ENCODE measurements at places on chromosomes 12 and 14. TPM values are rescaled to one million over a fixed set of nuclear protein-coding genes. Genes with fewer than 3 reads are reported as not detected.

Gene AMN1
- 32.6 TPM for total RNA-seq

Gene ACVRL1
- not detected for total RNA-seq

Gene LHX5
- total RNA-seq = not detected

Gene KICS2
- total RNA-seq = 18.7 TPM

Gene CLEC4A
- 1.6 TPM for total RNA-seq

Gene C12orf60
- total RNA-seq = 1.4 TPM

Gene SLC5A8
- total RNA-seq = not detected

Gene KLRK1
- total RNA-seq = 0.84 TPM

Gene OLR1
- total RNA-seq = not detected

Gene GYS2
- total RNA-seq = 0.10 TPM

Gene OVCH1
- not detected for total RNA-seq

GRCh38 chr14:61899497-61899896, 137.3 kb downstream of the SNAPC1 start:
- no peaks in the 10 kb centered on the region for H3K27me3 ChIP-seq
- no peak for DNase-seq
- peaks cover 3% of the 10 kb centered on the region for H3K4me1 ChIP-seq
- H3K27ac ChIP-seq = no peak overlapping the region
- no peak overlapping the region for H3K4me3 ChIP-seq

DNA sequence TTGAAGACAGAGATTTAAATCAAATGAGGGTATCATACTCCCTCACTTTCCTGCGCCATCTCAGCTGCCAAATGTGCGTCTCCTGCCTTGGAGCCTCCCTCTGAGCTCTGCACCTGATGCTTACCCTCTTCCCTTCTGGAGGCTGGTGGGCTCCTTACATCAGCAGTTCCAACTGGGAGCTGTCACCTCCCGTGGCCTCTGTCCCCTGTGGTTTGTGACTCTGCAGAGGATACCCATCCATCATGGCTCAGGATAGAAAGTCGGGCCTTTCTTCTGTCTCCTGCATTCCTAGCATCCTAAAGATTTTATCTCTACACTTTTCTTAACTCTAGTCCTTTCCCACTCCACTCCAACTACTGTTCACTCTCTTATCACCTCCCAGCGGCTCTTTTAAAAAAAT, 570.6 kb downstream of the BCL11B start:
- H3K4me3 ChIP-seq = no peak overlapping the region
- H3K4me1 ChIP-seq = no peaks in the 10 kb centered on the region
- DNase-seq = no peak
- no peaks in the 10 kb centered on the region for H3K36me3 ChIP-seq

DNA sequence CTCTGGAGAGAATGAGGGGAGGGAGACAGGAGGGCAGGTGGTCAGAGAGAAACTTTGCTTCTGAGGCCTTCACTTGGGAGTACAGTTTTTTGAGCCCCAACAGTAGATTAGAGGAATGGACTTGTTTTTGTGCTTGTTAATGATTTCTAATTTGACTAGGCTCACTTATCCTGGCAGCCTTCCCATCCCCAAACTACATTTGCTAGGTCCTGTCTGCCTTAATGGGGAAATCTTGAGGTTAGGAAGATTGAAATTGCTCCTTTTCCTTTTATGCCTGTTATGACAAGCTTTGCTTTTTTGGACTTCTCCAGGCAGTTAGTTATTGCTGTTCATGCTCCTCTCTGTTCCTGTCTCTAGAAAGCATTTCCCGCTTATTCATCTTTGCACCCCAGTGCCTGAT, 37.7 kb downstream of the SYNE2 start:
- no peak overlapping the region for H3K27ac ChIP-seq
- DNase-seq = no peak
- H3K4me1 ChIP-seq = no peaks in the 10 kb centered on the region
- no peaks in the 10 kb centered on the region for H3K36me3 ChIP-seq

- H3K27me3 ChIP-seq = no peaks in the 10 kb centered on the region
- H3K36me3 ChIP-seq = no peaks in the 10 kb centered on the region
- no peak overlapping the region for H3K27ac ChIP-seq
- no peak for DNase-seq
- no peaks in the 10 kb centered on the region for H3K4me1 ChIP-seq
- no peak overlapping the region for H3K4me3 ChIP-seq
Observed at GRCh38 chr12:127429551-127430285, 837.3 kb upstream of the TMEM132C start.

DNA sequence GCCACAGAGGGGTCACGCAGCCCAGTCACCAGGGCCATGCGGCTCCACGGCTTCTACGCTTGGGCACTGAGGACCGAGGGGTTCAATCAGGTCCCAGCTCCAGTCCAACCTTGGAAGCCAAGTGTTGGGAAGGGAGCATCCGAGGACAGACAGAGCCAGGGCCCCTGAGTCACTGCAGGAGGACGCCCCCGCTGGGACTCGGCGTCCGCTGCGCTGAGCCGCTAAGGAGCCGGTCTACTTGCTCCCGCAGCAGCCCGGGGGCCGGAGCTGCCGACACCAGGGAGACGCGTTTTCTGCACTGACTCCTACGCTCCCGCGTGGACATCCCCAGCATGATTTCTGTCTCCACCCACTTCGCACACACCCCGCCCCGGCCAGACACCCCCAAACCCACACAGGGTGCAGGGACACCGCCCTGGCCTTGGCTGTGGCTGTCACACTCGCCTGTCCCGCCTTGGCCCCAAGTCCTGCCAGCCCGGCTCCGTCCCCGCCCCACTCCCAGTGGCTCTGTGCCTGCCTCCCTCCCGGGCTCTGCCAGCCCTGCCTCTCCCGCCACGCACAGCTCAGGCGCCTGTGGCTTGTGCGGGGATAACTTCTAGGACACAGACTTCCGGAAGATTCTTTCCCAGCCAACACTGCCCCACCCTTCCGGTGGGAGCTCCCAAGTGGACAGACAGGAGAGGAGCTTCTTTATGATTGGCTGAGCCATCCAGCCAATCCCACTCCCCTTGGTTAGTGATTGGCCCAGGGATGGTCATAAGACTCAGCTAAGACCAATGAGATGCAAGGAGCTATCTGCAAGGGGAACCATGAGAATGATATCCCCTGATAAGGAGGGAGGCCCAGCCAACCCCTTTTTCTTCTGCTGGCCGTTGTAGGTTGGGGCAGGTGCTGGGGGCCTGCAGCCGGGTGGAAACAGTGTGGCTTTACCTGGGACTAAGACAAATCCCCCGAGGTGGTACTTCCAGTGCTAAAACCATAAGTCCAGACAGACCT, 118.9 kb upstream of the SFSWAP start:
- DNase-seq = no peak
- H3K27me3 ChIP-seq = no peaks in the 10 kb centered on the region
- no peaks in the 10 kb centered on the region for H3K36me3 ChIP-seq
- H3K27ac ChIP-seq = no peak overlapping the region
- no peak overlapping the region for H3K4me3 ChIP-seq

- no peaks in the 10 kb centered on the region for H3K27me3 ChIP-seq
- no peaks in the 10 kb centered on the region for H3K36me3 ChIP-seq
- no peak for DNase-seq
Observed at GRCh38 chr12:110903511-110903910, 16.9 kb downstream of the MYL2 start.

DNA sequence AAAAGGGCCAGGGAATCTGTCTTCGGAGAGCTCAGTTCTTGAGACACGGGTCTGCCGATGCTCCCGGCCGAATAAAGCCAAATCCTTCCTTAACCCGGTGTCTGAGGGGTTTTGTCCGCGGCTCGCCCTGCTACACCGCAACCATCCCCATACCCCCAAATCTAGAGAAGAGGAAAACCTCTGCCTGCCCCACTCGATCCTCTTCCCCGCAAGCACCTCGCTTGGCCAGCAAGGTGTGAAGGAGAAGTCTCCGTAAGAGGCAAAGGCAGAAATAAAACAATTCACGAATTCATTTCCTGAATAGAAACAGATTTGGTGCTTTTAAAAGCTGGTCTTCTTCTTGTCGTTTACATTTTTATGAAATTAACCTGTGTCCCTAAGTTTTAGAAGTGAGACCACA, 67.3 kb upstream of the GALNT9 start:
- H3K27ac ChIP-seq = no peak overlapping the region
- no peaks in the 10 kb centered on the region for H3K27me3 ChIP-seq
- no peaks in the 10 kb centered on the region for H3K36me3 ChIP-seq
- no peak overlapping the region for H3K4me3 ChIP-seq
- no peak for DNase-seq

- H3K36me3 ChIP-seq = no peaks in the 10 kb centered on the region
- H3K27me3 ChIP-seq = no peaks in the 10 kb centered on the region
Observed at GRCh38 chr12:57815177-57816000, 3.1 kb downstream of the AVIL start.

DNA sequence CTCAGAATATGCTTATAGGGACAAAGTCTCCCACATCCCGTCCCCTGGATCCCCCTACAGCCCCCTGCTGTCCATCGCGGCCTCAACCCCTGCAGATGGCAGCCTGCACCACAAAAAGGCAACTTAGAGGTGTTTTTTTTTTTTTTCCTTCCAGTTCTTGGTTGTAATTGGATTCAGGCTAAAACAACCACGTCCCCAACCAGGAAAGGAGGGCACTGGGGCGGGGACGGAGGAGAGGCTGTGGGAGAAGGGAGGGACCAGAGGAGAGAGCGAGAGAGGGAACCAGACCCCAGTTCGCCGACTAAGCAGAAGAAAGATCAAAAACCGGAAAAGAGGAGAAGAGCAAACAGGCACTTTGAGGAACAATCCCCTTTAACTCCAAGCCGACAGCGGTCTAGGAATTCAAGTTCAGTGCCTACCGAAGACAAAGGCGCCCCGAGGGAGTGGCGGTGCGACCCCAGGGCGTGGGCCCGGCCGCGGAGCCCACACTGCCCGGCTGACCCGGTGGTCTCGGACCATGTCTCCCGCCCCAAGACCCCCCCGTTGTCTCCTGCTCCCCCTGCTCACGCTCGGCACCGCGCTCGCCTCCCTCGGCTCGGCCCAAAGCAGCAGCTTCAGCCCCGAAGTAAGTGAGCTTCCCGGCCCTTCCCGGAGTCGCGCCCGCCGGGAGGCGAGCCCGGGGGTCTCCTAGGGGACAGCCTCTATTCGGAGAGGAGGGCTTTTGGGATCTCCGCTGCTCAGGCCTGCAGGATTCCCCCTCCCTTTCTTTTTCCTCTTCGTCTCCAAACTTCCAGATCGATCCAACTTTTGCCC, at the start of gene MMP14:
Gene MMP14, plus strand, starts transcription at position 285 of the 813 bp plus-strand sequence. Its CDS starts 233 bp downstream, at position 518.
- DNase-seq = no peak
- H3K27ac ChIP-seq = no peak within 1 kb of the TSS
- peak within 1 kb of the TSS; percentile 62 for H3K4me3 ChIP-seq
- H3K36me3 ChIP-seq = peaks cover 32% of the 10 kb centered on the region
- peaks cover 22% of the 10 kb centered on the region for H3K4me1 ChIP-seq
- H3K27me3 ChIP-seq = no peaks in the 10 kb centered on the region

DNA sequence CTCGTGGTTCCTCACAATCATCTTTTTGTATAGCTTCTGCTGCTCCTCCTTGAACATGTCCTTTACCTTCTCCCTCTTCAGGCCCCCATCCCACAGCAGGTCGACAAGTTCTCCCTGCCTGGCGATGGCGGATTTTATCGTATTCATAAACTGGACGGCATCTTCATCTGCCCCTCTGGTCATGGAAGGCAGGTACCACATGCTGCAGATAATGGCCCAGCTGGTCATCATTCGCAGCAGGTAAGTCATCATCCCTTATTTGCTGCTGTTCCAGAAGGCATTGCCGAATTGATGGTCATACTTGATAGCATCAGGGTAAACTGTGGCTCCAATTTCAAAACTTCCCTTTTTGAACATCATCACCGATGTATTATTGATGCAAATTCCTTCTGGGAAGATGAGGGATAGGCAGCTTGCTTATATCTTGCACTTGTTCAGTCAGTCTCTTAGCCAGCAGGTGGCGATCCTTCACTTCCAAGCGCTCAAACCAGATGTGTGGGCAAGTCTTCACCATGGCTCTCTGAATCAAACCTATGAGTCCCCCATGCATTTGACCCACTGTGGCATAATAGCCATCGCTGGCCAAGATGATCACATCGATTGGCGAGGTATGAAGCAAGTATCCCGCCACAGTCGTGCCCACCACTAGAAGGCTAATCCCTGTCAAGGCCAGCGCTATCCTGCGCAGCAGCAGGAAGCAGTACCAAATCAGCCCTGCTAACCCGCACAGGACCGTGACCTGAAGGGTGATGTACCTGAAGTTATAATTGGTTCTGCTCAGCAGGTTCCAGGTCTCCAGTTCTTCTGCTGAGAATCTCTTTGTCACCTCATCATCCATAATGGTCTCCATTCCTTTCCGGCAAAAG, 381.5 kb upstream of the STXBP6 start:
- H3K36me3 ChIP-seq = no peaks in the 10 kb centered on the region
- no peaks in the 10 kb centered on the region for H3K4me1 ChIP-seq
- H3K27ac ChIP-seq = no peak overlapping the region
- H3K4me3 ChIP-seq = no peak overlapping the region

DNA sequence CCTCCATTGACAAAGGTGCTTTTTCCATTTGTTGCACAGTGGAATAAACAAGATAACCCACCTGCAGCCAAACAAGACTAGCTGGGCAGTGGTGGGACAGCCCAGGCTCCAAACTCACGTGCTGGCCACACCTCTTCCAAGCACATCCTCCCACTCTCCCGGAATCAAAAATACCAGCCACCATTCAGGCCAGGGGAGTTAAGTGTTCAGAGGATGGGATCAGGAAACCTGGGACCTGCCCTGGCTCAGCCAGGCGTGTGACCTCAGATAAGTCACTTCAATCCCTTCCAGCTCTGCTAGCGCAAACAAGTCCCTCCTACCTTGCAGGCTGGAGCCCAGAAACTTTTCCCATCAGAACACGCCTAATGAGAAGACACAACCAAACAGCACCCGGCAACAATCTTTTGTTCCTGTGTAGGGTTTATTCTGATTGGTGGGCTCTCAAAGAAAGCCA, 43.3 kb downstream of the ACTN1 start:
- no peak overlapping the region for H3K27ac ChIP-seq
- H3K4me3 ChIP-seq = no peak overlapping the region
- no peaks in the 10 kb centered on the region for H3K27me3 ChIP-seq
- DNase-seq = no peak

GRCh38 chr12:68403296-68403695, 71.1 kb upstream of the MDM1 start:
- H3K27ac ChIP-seq = no peak overlapping the region
- no peaks in the 10 kb centered on the region for H3K4me1 ChIP-seq
- no peak for DNase-seq

DNA sequence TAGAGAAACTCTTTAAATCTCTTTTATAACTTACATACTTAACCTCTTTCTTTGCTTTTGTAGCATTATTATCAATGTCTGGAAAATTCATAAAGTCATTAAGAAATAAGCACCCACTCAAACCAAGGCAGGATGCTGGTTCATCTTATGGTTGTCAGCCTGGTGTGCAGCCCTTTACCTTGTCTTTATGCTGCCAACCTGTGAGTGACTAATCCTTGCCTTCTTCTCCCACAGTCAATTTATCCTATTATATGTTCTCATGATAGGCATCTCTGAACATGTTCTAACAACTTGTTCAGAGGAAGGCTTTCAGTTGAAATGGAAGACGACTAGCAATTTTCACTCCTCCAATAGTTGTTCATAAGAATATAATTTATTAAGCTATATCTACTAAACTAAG, 186.9 kb upstream of the CAND1 start:
- H3K27ac ChIP-seq = no peak overlapping the region
- no peaks in the 10 kb centered on the region for H3K36me3 ChIP-seq
- no peak overlapping the region for H3K4me3 ChIP-seq

All from B cell (primary cell).